ENCODE measurements at places on chromosomes 16 and 17.

- DNase-seq: no peak
Observed at GRCh38 chr16:58442547-58442946, 50.3 kb downstream of the GINS3 start.

DNA sequence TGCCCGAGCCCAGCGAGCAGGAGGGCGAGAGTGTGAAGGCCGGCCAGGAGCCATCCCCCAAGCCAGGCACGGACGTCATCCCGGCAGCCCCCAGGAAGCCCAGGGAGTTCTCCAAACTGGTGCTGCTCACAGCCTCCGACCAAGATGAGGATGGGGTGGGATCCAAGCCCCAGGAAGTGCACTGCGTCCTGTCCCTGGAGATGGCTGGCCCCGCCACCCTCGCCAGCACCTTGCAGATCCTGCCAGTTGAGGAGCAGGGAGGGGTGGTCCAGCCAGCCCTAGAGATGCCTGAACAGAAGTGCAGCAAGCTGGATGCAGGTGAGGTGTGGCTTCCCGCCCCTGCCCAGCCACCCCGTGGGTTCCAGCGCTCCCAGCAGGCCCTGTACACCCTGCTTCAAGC lies 18.0 kb downstream of the FLYWCH1 start:
- no peak for DNase-seq

DNA sequence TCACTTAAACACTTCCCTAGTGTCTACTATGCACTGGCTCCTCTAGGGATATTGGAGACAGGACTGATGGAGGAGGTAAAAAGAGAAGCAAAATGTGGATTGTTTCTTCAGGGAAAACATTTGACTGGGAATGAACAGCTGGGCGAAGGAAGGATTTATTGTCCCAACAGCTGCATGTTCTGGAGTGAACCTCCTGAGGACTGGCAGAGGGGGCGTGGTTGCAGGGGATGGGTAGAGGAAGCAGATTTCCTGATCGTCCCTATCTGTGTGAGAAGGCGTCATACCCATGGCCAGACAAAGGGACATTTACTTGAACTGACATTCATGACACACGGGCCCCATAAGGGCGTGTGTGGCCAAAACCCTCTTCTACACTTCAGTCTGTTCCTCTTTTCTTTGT lies 321.5 kb downstream of the MAP2K4 start:
- DNase-seq: no peak

GRCh38 chr17:62696726-62697490 lies 69.4 kb downstream of the MRC2 start:
- DNase-seq: no peak

- no peak for DNase-seq
Observed at GRCh38 chr16:69535123-69536050, 30.4 kb upstream of the NFAT5 start.

DNA sequence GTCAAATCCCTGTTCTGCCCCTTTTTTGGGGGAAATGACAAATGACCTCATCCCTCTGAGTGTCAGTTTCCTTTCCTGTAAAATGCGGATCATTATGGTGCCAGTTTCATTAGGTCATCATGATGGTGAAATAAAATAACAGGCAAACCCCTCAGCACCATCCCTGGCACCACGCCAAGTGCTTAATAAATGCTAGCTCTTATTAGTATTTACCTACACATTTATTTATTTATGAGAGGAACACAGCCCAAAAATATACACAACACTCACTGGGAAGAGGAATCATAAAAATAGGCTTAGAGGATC lies 28.6 kb upstream of the GPRC5B start:
- no peak for DNase-seq

- DNase-seq: no peak
Observed at GRCh38 chr16:4372001-4372577, 441 bp downstream of the VASN start.
